ENCODE measurements at places on chromosomes 7 and 10.

DNA sequence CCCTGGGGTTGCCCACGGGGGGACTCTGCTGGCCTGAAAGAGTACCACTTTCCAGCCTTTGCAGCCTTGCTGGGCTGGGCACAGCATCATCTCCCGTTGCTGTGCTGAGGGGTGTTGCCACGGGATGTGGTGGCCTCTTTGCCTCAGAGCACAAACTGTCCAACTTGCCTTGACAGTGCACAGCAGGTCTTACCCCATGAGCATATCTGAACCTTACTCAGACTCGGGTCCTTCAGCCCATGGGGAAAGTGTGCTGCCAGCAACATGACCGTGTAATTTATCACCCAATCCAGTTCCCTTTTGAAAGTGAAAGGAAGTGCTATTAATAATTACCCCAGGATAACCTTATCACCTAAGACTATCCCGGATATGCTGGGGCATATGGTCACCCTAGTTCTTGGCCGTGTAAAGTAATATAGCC is 46.8 kb downstream of the TBXAS1 start:
- no peak for DNase-seq

GRCh38 chr10:125370578-125370977 is 210.2 kb upstream of the CTBP2 start:
- peak; percentile 85 for DNase-seq

DNA sequence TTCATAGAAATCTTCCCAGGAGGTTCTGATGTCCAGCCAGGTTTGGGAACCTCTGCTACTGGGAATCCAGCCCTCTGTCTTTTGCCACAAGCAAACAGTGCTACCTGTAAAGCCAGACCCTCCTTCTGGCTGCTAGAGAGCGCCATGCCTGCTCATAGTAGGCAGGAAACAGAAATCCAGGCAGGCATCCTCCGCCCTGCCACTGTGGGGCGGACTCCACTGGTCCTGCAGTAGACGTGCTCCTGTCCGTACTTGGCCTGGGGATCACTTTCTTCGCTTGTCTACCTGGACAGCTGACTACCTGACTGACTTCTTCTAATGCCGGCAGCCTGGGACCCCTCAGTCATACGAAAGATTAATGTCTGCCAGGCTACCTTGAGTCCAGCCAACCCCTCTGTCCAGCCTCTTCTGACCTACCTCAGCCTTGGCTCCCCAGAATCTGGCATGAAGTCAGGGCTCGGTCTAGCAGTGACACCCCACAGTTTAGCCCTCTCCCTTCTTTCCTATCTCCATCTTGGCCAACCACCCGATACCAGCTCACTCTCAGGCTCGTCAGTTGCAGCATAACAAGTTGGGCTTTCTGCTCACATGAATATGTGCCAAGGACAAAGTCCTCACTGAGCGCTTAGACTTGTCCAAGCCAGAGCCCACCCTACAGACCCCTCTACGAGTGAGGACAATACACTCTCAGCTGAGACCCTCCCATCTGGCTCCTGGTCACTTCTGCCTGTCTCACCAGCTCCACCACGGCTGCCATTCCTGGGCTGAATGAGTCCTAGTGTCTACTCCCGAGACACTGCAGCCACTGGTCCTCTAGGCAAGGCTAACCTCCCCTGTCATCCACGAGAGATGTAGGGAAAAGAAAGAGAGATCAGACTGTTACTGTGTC is 43.9 kb upstream of the OPALIN start:
- no peak for DNase-seq

- DNase-seq: no peak
Observed at GRCh38 chr7:132030883-132031282, 474.5 kb upstream of the PODXL start.

Measured in iPS DF 19.7 (cell line).